Pancreas (tissue), 10 donors: ENCODE measurements at places on chromosomes 5 and 9. TPM values are rescaled to one million over a fixed set of nuclear protein-coding genes. Genes with fewer than 3 reads are reported as not detected.

The NPR3 gene
- total RNA-seq, result 0.42 TPM

The SLC45A2 gene
- not detected for total RNA-seq

The DNAJB5 gene
- 2.9 TPM for total RNA-seq

DNA sequence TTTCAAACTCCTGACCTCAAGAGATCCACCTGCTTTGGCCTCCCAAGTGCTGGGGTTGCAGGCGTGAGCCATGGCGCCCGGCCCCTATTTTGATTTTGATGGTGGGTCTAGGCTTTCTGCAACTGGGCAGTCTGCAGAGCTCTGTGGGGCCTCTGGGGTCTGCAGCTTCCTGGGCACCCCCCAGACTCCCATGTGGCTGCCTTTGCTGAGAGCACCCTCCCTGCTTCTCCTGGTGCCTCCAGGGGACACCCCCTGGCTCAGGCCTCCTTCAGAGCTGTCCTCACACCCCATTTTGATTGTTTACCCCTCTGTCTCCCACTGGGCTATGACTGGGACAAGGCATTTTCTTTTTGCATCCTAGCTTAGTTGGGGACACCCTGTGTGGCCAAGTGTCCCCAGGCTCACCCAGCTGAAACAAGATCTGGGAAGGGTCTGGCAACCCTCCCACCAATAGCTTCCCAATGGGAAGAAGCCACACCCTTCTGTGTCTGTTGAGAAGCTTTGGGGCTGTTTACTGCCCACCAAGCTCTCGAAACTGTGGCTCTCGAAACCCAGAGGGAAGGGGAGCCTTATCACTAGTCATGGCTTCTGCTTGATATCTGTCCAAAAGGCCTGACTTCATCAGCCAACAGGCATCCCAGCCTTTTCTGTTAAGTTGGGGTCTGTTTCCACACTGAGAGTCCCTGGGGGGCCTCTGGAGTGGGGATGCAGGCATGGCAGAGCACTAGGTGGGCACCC, 204.4 kb upstream of the IER5L start:
- peak; percentile 54 for DNase-seq

DNA sequence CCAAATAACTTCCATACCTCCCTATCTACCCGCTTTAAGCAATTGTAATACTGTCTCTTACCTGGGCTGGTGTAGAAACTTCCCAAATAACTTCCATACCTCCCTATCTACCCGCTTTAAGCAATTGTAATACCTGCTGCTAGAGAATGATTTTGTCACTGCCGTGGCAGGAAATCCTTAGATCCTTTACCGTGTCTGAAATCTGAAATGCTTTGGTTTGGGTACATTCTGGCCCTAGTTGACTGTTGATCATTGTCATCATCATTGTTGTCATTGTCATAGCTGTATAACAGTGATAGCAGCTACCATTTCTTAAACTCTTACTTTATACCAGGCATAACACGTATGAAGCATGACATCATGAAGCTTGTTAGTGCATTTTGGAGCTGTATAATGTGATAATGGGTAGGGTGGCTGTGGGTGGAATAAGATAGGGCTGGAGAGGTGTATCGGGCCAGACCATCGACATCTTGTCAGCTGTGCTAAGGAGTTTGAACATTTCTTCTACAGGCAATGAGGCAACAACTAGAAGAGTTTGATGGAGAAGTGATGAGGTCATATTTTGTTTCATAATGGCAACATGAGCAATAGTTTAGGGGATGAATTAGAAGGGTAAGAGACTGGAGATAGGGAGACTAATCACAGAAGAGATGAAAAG, 15.7 kb downstream of the PIP5K1B start:
- no peak for DNase-seq

The ANKRD20A1 gene
- total RNA-seq, result 7.1 TPM

The FIBCD1 gene
- total RNA-seq, result not detected

The SLU7 gene
- 20.8 TPM for total RNA-seq

DNA sequence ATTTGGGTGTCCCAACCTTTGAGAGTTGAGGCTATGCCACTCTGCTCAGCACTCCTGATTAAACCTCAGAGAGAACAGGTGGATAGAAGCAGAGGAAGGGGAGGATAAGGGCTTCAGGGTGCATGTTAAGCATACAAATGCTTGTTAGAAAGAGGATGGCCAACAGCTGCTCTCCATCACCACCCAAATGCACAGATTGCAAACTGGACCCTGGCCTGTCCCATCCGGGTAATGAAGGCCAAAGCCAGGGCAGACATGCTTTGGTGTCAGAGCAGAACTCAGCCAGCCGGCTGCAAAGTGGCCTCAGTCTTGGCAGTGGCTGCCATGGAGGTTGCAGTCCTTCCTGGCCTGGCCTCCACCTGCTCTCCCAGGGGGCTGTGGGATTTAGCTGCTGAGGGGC, 84.3 kb downstream of the SIL1 start:
- no peak for DNase-seq
